ENCODE measurements at places on chromosomes 16 and 17. TPM values are rescaled to one million over a fixed set of nuclear protein-coding genes. Genes with fewer than 3 reads are reported as not detected.

GRCh38 chr17:44830359-44831288 lies 537 bp upstream of the GJC1 start:
- peaks cover 12% of the 10 kb centered on the region for H3K4me1 ChIP-seq
- H3K27me3 ChIP-seq: peaks cover 35% of the 10 kb centered on the region
- no peaks in the 10 kb centered on the region for H3K36me3 ChIP-seq
- peak; percentile 19 for DNase-seq

- no peaks in the 10 kb centered on the region for H3K27me3 ChIP-seq
- H3K36me3 ChIP-seq: no peaks in the 10 kb centered on the region
- H3K4me1 ChIP-seq: peaks cover 14% of the 10 kb centered on the region
Observed at GRCh38 chr16:14069818-14070217, 1.3 kb upstream of the MRTFB start.

GRCh38 chr16:12546918-12547607 lies 256.6 kb downstream of the CPPED1 start:
- H3K27ac ChIP-seq: no peak overlapping the region
- DNase-seq: no peak
- no peaks in the 10 kb centered on the region for H3K27me3 ChIP-seq
- H3K4me1 ChIP-seq: peaks cover 11% of the 10 kb centered on the region

TBC1D3I gene
- polyA plus RNA-seq: not detected

DBNDD1 gene
- polyA plus RNA-seq: 0.94 TPM

DNA sequence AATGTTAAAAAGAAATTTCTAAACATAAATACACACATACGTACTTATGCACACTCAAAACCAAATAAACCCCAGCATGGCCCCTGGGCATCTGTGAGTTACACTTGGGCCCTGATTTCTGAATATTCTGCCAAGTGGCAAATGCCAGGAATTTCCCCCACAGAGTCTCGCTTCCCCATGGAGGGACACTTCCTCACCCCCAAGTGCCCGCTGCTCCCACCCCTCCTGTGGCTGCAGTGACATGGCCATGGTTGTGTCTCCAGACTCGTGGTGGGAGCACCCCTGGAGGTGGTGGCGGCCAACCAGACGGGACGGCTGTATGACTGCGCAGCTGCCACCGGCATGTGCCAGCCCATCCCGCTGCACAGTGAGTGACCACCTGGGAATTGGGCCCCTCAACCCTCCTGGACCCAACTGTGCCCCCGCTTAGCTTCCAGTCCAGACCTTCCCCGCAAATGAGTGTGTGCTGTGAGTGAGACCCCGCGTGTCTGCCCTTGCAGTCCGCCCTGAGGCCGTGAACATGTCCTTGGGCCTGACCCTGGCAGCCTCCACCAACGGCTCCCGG lies 4.0 kb downstream of the ITGAD start:
- peak; percentile 41 for DNase-seq
- H3K27ac ChIP-seq: no peak overlapping the region
- no peaks in the 10 kb centered on the region for H3K36me3 ChIP-seq
- H3K4me1 ChIP-seq: peaks cover 9% of the 10 kb centered on the region
- H3K4me3 ChIP-seq: no peak overlapping the region

GRCh38 chr16:85170590-85171003 lies 58.3 kb upstream of the CIBAR2 start:
- no peaks in the 10 kb centered on the region for H3K36me3 ChIP-seq
- H3K4me3 ChIP-seq: no peak overlapping the region
- DNase-seq: no peak

TEKT5 gene
- not detected for polyA plus RNA-seq

TOX3 gene
- polyA plus RNA-seq: not detected

DNA sequence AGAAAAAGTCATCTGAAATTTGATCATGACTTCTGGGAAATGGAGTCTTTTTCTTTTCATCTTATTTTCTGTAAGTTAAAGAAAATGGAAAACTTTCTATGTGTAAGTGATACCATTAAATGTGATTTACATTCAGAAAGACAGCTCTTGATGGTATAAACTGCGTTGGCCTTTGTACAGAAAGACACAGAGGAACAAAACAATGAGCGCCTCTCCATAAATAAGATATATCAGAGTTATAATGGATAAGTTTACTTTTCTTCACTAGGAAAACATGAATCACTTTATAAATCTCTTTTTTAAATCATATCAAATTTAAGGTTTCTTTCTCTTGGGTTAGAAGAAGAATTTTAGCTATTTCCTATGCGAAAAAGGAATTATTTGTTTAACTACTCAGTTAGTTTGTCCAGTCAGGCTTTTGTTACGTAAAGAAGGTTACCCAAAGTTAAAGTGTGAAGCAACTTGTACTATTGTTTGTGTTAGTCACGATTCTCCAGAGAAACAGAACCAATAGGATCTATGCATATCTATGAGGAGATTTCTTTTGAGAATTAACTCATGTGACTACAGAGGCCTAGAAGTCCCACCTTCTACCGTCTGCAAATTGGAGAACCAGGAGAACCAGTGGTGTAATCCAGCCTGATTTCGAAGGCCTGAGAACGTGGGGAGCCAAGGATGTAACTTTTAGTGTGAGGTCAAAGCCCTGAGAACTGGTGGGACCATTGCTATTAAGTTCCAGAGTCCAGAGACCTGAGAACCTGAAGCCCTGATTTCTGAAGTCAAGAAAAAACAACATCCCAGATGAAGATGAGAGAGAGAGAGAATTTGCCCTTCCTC lies 295.4 kb upstream of the KCNJ16 start:
- no peaks in the 10 kb centered on the region for H3K4me1 ChIP-seq
- no peak overlapping the region for H3K27ac ChIP-seq
- DNase-seq: no peak
- no peaks in the 10 kb centered on the region for H3K27me3 ChIP-seq

DNA sequence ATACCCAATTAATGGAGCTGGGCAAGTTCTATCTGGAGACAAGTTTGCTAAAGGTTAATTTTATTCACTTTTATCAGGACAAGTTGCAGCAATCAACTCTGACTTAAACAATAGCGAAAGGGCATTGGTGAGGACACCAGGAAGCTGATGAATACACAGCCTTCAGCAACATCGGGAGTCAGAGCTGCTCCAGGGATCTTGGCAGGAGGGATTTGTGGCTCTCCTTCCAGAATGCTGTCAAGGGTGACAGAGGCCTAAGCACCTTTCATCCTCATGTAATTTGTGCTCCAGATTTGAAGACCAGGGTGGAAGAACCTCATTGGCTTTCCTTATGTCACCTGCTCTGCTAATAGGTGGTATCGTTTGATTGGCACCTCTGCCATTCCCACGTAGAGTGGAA lies 485.6 kb downstream of the NPIPA7 start:
- no peaks in the 10 kb centered on the region for H3K27me3 ChIP-seq
- no peak overlapping the region for H3K27ac ChIP-seq
- H3K4me1 ChIP-seq: no peaks in the 10 kb centered on the region
- no peak overlapping the region for H3K4me3 ChIP-seq
- DNase-seq: no peak
- H3K36me3 ChIP-seq: no peaks in the 10 kb centered on the region

DNA sequence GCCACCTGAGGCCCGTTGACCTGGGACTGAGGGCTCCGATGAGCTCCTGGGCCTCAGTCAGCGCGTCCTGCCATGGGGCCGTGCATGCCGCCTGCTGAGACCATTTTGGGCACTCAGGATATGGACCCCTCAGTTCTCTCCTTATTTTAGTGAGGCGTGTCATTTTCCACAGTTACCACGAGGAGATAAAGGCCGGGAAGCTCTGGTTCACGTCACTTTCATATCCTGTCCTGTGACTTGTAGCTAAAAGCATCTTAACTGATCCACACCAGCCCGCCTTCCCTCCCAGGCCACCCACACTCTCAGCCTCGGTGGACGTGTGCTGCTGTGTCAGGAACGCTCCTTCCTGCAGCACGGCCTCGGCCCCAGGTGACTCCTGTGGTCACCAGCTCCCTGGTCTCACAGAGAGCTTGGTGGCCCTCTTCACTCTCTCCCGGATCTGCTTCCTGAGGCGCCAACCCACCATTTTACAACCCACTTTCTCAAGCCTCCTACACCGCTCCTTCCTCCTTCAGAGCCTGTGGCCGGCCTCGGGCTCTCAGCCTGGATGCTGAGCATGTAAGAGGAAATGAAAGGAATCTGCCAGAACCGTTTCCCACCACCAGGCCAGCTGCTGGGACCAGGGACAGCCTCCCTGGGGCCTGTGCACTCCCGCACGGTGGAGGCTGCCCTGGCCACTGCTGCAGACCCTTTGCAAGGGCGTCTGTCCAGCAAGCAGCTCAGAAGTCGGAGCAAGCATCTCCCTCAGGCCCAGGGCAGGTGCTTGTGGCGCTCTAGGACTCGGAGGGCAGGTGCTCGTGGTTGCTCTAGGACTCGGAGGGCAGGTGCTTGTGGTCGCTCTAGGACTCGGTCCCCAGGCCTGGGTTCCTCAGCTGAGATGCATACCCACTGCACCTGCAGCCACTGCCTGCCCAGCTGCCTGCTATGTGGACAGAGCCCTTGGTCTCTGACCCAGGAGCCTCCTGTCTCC lies 23.9 kb upstream of the FASN start:
- no peaks in the 10 kb centered on the region for H3K36me3 ChIP-seq
- H3K27me3 ChIP-seq: no peaks in the 10 kb centered on the region
- H3K27ac ChIP-seq: no peak overlapping the region

GRCh38 chr16:72426386-72426785 lies 254.4 kb upstream of the PMFBP1 start:
- no peaks in the 10 kb centered on the region for H3K27me3 ChIP-seq
- H3K36me3 ChIP-seq: no peaks in the 10 kb centered on the region
- no peak overlapping the region for H3K4me3 ChIP-seq

PYDC1 gene
- not detected for polyA plus RNA-seq

DNA sequence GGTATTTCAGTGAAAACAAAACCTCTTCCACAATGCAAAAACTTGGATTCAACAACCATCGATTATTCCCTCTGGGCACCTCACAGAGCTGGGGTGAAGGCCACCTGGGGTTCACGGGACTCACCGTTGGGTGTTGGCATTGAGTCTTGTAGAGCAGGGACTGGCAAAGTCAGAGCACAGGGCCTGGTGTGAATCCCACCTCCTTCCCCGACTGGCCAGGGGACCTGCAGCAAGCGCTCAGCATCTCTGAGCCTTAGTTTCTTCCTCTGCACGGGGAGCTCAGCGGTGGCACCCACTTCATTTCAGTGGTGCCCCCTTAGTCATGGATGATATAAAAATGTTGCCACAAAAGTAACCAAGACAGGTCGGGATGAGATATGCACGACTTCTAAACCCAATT lies 100.4 kb downstream of the METRNL start:
- no peak overlapping the region for H3K4me3 ChIP-seq
- DNase-seq: no peak
- H3K27me3 ChIP-seq: no peaks in the 10 kb centered on the region

GRCh38 chr17:17837966-17838962 lies 1.5 kb upstream of the SREBF1 start:
- no peaks in the 10 kb centered on the region for H3K27me3 ChIP-seq
- peaks cover 65% of the 10 kb centered on the region for H3K4me1 ChIP-seq
- H3K36me3 ChIP-seq: no peaks in the 10 kb centered on the region
- peak overlapping the region; percentile 97 for H3K27ac ChIP-seq
- no peak for DNase-seq

DNA sequence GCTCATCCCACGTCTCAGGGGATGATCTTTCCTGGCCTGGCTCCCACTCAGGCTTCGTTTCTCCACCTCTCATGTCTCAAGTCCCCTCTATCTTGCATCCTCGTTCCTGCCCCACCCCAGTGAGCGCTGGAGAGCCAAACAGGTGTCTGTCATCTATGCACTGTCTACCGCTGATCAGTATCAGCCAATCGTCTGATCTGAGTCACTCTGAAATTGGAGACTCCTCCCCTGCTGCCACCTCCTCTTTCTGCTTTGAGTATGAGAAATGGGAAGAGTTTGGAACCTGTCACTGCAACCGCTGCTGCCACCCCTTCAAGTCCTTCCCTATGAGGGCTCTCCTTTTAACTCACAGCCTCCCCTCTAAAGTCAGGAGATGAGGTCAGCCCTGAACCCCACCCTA lies 28.0 kb downstream of the FZD2 start:
- no peaks in the 10 kb centered on the region for H3K4me1 ChIP-seq
- H3K4me3 ChIP-seq: no peak overlapping the region
- no peak overlapping the region for H3K27ac ChIP-seq
- no peak for DNase-seq

DNA sequence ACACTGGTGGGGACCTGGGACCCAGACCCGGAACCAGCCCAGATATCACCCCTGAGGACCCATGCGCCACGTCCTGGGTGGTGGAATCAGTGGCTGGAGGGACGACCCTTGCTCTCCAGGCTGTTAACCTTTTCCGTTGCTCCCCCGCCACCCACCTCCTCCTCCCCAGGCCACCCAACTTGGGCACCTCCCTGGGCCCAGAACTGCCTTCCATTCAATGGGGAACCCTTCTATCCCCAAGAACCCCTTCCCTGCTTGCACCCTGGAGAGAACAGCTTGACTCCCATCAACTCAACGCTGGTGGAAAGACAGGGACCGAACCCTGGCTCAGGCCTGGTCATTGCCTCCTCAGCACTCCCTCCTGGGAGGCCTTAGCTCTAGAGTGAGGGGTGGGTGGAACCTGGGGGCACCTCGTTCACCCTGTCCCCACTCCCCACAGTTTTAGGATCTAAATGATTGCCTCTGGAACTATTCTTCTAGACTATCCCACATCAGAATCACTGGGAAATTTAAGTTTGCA lies 5.7 kb upstream of the IL32 start:
- no peaks in the 10 kb centered on the region for H3K27me3 ChIP-seq
- peaks cover 54% of the 10 kb centered on the region for H3K4me1 ChIP-seq
- DNase-seq: no peak
- peak overlapping the region; percentile 71 for H3K4me3 ChIP-seq
- peak overlapping the region; percentile 75 for H3K27ac ChIP-seq
- H3K36me3 ChIP-seq: no peaks in the 10 kb centered on the region

SOX8 gene
- polyA plus RNA-seq: 0.39 TPM

GRCh38 chr17:2049333-2050299 lies 5.3 kb upstream of the HIC1 start:
- H3K4me1 ChIP-seq: peaks cover 24% of the 10 kb centered on the region
- peak overlapping the region; percentile 69 for H3K4me3 ChIP-seq
- H3K27me3 ChIP-seq: no peaks in the 10 kb centered on the region
- H3K36me3 ChIP-seq: no peaks in the 10 kb centered on the region

DNA sequence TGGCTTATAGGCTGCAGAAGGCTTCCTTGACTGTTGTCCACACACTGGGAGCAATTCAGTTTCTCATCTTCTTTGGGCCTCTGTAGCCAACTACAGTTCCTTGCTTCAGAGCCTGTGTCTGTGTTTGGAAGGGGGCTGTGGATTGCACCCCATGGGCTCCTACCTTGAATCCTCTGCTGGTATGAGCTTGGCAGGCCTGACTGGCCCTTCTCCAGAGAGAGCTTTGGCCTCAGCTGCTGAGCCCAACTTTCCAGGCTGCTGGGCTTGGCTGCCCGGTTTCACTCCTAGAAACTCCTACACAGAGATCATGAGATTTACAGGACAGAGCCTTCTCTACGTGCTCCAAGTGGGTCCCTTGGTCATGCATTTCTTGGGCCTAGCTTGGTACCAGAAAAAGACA lies 354.4 kb downstream of the SNX29 start:
- H3K4me1 ChIP-seq: no peaks in the 10 kb centered on the region
- H3K27ac ChIP-seq: no peak overlapping the region
- no peaks in the 10 kb centered on the region for H3K36me3 ChIP-seq
- no peaks in the 10 kb centered on the region for H3K27me3 ChIP-seq

GRCh38 chr16:28093385-28093725 lies 29.8 kb upstream of the GSG1L start:
- no peaks in the 10 kb centered on the region for H3K27me3 ChIP-seq
- no peaks in the 10 kb centered on the region for H3K4me1 ChIP-seq
- no peak for DNase-seq
- peaks cover 4% of the 10 kb centered on the region for H3K36me3 ChIP-seq

MYH11 gene
- polyA plus RNA-seq: 1.1 TPM
